ENCODE measurements at places on chromosomes 4 and X.

DNA sequence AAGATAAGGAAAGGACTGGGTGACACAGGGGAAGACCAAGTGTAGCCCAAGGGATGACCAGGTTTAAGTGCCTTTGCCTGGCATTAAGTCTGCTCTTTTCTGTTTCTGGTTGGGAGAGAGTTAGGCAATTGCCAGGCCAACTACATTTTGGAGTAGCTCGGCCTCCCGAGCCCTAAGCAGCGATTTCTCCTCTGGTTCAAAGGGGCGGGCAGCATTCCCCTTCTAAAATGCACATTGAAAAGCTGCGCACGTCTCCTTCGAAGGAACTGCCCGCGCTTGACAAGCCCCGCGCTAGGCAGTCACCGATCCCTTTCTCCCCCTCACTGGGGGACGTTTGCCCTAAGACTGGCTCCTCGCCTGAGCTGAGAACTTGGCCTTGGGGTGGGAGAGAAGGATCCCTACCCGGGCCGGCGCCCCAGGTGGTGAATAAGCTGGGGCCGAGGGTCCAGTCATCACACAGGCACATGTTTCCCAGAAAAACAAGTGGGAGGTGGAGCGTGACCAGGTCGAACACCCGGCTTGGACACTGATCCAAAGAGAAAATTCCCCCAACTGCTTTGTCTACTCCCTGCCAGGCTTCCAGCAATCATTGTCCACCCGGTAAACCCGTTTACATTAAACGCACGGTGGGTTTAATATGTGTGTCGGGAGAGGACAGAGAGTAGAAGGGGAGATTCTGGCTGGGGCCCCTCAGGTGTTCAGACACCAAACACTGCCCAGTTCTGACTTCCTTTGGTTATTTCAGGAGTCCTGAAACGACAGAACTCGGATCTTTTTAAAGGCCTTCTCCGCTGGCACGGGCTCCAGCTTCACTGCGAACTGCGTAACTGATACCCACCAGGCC is 4.0 kb downstream of the ARX start:
- no peak for DNase-seq

DNA sequence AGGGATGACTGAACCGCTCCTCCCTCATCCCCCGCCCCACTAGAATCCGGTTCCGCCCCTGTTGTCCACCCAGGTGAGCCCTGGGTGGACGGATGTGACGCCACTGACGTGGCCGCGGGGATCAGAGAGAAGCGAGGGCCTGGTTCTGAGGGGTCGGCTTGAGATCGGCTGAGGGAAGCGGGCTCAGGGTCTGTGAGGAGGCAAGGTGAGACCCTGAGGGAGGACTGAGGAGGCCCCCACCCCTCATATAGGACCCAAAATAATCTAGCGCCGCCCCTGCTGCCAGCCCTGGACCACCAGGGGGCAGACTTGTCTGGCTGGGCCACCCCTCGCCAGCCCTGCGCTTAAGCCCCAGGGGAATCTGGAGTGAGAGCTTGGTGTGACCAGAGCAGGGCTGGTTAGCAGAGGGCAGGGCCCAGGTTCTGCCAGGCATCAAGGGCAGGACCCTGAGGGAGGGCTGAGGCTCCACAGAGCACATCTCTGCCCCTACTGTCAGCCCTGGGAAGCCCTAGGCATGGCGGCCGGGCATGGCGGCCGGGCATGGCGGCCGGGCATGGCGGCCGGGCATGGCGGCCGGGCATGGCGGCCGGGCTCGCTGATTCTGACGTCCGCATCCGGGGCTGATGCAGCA is at the start of gene MAGEA8:
Gene MAGEA8 (plus strand): TSS at position 103 of the 631 bp plus-strand sequence. CDS start 3,090 bp downstream, outside the sequence.
- DNase-seq, result no peak

GRCh38 chrX:132277953-132278614 is 58.8 kb upstream of the RAP2C start:
- no peak for DNase-seq

- no peak for DNase-seq
Observed at GRCh38 chrX:113947548-113947947, 636.3 kb upstream of the HTR2C start.
